ENCODE measurements at places on chromosomes 12 and 14. TPM values are rescaled to one million over a fixed set of nuclear protein-coding genes. Genes with fewer than 3 reads are reported as not detected.

Gene SLC4A8
- 6.2 TPM for polyA plus RNA-seq

Gene KRT7
- 56.5 TPM for polyA plus RNA-seq

DNA sequence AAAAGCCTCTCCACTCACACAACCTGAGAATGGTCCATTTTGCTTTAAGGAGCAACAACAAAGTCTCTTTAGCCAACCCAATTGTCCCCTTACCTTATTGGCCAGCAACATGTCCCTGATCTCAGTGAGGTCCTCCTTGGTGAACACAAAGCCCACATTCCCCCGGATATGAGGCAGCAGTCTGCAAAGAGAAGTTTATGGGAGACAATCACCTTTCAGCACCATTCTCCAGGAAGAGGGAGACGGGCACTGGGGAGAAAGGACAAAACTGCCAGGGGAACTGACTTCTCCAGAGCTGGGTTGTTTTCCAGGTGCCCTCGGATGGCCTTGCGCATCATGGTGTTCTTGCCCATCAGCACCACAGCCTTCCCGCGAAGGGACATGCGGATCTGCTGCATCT is 1.9 kb downstream of the RPLP0 start:
- no peak for DNase-seq

Gene LEMD3
- polyA plus RNA-seq, result 48.4 TPM

Gene RHOJ
- polyA plus RNA-seq, result 21.8 TPM

Measured in left kidney (tissue), 8 donors.